ENCODE measurements at places on chromosomes 6 and 20. TPM values are rescaled to one million over a fixed set of nuclear protein-coding genes. Genes with fewer than 3 reads are reported as not detected.

SOX18 gene
- 14.6 TPM for polyA plus RNA-seq

DNA sequence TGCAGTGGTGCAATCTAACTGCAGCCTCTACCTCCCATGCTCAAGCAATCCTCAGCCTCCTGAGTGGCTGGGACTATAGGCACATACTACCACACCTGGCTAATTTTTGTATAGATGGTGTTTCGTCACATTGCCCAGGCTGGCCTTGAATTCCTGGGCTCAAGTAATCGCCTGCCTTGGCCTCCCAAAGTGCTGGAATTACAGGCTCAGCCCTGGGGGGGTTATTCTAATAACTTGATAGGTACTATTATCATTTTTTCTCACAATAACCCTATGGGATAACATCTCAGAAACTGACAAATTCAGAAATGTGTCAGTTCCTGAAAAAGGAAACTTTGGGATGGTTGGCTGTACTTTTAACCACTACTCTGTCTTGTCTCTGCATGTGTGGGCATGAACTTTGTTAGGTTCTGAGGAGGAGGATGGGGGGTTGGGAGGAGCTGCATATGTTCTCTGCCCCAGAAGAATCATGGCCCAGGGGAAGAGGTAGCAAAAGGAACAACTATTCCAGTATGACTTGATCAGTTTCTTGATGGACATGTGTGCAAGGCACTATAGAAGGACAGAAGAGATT lies 169.9 kb downstream of the CARMIL1 start:
- DNase-seq: no peak

LAMA2 gene
- 32.7 TPM for polyA plus RNA-seq

- no peak for DNase-seq
Observed at GRCh38 chr6:30964075-30964474, 19.4 kb upstream of the MUC21 start.

DEFB132 gene
- polyA plus RNA-seq: not detected
